ENCODE measurements at places on chromosomes 13 and 19. TPM values are rescaled to one million over a fixed set of nuclear protein-coding genes. Genes with fewer than 3 reads are reported as not detected.

SIGLEC8 gene
- not detected for total RNA-seq

PEAK3 gene
- total RNA-seq, result not detected

LSR gene
- 166 TPM for total RNA-seq

GRCh38 chr19:2449019-2449418, 7.7 kb downstream of the LMNB2 start:
- no peak overlapping the region for H3K27ac ChIP-seq
- H3K27me3 ChIP-seq, result no peaks in the 10 kb centered on the region
- peaks cover 26% of the 10 kb centered on the region for H3K36me3 ChIP-seq
- DNase-seq, result no peak
- no peak overlapping the region for H3K4me3 ChIP-seq

DNA sequence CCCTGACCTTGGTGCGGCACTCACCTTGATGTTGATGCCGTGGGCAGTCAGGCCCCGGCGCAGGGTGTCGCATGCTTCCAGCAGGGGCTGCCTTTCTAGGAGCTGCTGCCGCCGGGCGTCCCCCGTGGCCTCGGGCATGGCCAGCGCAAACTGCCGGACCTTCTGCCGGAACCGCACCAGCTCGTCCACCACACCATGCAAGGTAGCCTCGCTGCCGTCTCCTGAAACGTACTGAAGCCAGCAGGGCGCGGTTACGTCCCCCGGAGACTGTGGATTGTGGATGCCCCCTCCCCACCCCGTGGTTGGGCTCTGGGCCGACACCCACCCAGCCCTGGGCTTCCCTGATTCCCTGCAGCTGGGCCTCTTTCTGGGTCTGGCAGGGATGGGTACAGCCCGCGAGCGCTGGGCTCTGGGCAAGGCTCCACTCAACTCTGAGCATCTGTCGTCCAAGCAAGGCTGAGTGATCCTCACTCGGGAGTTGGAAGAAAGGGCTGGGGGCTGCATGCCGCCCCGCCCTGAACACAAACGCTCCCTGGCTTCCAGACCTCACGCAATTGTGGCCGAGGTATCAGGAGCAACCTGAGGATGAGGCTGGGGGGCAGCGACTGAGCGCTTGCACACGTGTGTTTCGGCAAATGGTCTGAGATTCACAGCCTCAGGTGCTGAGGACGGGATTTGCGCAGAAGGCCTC, 27.1 kb downstream of the NAXD start:
- H3K27ac ChIP-seq, result no peak overlapping the region
- peak; percentile 42 for DNase-seq
- H3K27me3 ChIP-seq, result no peaks in the 10 kb centered on the region
- no peak overlapping the region for H3K4me3 ChIP-seq
- peaks cover 18% of the 10 kb centered on the region for H3K4me1 ChIP-seq
- H3K36me3 ChIP-seq, result peaks cover 55% of the 10 kb centered on the region

- H3K27me3 ChIP-seq, result no peaks in the 10 kb centered on the region
- no peak overlapping the region for H3K4me3 ChIP-seq
- H3K4me1 ChIP-seq, result peaks cover 3% of the 10 kb centered on the region
- no peaks in the 10 kb centered on the region for H3K36me3 ChIP-seq
- peak overlapping the region; percentile 73 for H3K27ac ChIP-seq
Measured at GRCh38 chr13:39566216-39566869, 36.6 kb downstream of the LHFPL6 start.

DNA sequence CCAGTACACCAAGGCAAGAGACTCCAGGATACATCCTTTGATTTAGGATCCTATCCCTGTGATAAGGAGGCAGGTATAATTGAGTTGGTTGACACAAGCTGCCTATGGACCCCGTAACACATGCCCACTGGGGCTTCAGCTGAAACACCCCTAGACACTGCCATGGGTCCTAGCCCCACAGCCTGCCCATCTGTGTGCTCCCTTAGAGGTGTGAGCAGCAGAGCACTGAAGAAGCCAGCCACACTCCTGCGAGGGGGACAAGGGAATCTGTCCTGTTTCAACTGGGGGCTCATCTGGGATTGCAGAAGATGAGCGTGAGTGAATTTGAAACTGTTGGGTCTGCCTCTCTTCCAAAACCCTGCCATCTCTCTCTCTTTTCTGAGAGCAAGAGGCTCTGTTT, 385.9 kb upstream of the SLITRK6 start:
- no peak overlapping the region for H3K4me3 ChIP-seq
- DNase-seq, result no peak
- no peaks in the 10 kb centered on the region for H3K27me3 ChIP-seq
- H3K36me3 ChIP-seq, result no peaks in the 10 kb centered on the region
- H3K27ac ChIP-seq, result no peak overlapping the region

GRCh38 chr13:37934339-37935191, 65.0 kb upstream of the TRPC4 start:
- no peak overlapping the region for H3K27ac ChIP-seq
- no peaks in the 10 kb centered on the region for H3K27me3 ChIP-seq
- no peak for DNase-seq
- H3K36me3 ChIP-seq, result no peaks in the 10 kb centered on the region
- H3K4me3 ChIP-seq, result no peak overlapping the region
- H3K4me1 ChIP-seq, result no peaks in the 10 kb centered on the region

GRCh38 chr19:29974701-29975100, 32.7 kb downstream of the URI1 start:
- H3K36me3 ChIP-seq, result no peaks in the 10 kb centered on the region
- no peak overlapping the region for H3K4me3 ChIP-seq
- DNase-seq, result no peak
- no peak overlapping the region for H3K27ac ChIP-seq
- H3K4me1 ChIP-seq, result no peaks in the 10 kb centered on the region

KLK1 gene
- total RNA-seq, result 0.82 TPM

- H3K4me1 ChIP-seq, result peaks cover 2% of the 10 kb centered on the region
- DNase-seq, result no peak
- H3K27ac ChIP-seq, result no peak overlapping the region
- no peaks in the 10 kb centered on the region for H3K36me3 ChIP-seq
- no peaks in the 10 kb centered on the region for H3K27me3 ChIP-seq
Measured at GRCh38 chr13:98892821-98893220, 85.0 kb downstream of the DOCK9 start.

NCLN gene
- total RNA-seq, result 80.6 TPM

ZNF93 gene
- 29.3 TPM for total RNA-seq

DNA sequence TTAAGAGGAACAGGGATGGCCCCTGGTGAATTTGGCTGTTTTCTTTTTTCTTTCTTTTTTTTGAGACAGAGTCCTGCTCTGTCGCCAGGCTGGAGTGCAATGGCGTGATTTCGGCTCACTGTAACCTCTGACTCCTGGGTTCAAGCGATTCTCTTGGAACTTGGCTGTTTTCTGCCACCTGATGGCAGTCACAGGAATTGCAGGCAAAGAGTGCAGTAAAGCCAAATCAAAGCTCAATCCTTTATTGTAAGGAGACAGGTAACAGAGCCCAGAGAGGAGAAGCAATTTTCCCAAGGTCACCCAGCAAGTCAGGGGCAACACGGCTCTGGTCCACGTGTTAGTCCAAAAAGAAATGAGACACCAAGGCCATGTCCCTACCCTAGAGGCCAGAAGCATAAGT, 6.2 kb downstream of the TINCR start:
- H3K36me3 ChIP-seq, result no peaks in the 10 kb centered on the region
- H3K4me3 ChIP-seq, result no peak overlapping the region
- DNase-seq, result peak; percentile 65
- H3K4me1 ChIP-seq, result no peaks in the 10 kb centered on the region
- no peak overlapping the region for H3K27ac ChIP-seq

DNA sequence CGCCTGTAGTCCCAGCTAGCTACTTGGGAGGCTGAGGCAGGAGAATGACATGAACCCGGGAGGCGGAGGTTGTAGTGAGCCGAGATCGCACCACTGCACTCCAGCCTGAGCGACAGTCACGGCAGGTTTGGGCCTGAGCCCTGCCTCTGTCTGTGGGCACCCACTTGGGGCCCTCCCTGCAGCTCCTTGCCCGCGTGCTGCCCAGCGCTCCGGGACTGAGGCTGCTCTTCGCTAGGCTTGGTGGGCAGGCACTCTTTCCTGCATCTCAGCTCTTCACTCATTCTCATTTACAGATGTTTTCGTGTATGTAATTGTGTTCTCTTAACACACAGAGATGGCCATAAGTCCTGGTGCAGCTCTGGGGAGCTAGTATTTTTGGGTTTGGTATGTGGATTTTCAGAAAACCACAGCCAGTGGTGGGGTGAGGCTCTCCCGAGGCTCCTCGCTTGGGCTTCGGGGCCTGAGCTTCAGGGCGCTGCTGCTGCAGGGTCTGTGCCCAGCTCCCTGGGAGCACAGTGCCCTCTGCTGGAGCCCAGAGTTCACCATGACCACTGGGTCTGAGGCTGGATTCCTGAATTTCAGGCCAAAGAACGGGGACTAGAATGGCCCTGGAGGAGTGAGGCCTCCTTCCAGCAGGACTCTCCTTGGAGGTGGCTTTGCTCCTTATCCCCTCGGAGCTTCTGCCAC, 15.2 kb downstream of the UPF1 start:
- H3K36me3 ChIP-seq, result peaks cover 48% of the 10 kb centered on the region
- H3K4me3 ChIP-seq, result no peak overlapping the region
- H3K4me1 ChIP-seq, result peaks cover 5% of the 10 kb centered on the region
- peak; percentile 93 for DNase-seq
- no peaks in the 10 kb centered on the region for H3K27me3 ChIP-seq
- no peak overlapping the region for H3K27ac ChIP-seq

DNA sequence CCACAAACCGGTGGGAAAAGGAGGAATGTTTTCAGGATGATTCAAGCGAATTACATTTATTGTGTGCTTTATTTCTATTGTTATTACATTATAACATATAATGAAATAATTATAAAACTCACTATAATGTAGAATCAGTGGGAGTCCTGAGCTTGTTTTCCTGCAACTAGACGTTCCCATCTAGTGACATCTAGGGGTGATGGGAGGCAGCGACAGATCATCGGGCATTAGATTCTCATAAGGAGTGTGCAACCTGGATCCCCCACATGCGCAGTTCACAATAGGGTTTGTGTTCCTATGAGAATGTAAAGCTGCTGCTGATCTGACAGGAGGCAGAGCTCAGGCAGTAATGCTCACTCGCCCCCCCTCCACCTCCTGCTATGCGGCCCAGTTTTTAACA, 54.5 kb downstream of the SPTBN4 start:
- no peak overlapping the region for H3K4me3 ChIP-seq
- no peak for DNase-seq
- H3K36me3 ChIP-seq, result no peaks in the 10 kb centered on the region
- H3K4me1 ChIP-seq, result no peaks in the 10 kb centered on the region

- H3K27ac ChIP-seq, result no peak overlapping the region
- no peak for DNase-seq
- no peaks in the 10 kb centered on the region for H3K4me1 ChIP-seq
- no peaks in the 10 kb centered on the region for H3K27me3 ChIP-seq
- H3K4me3 ChIP-seq, result no peak overlapping the region
Measured at GRCh38 chr13:85541476-85541875, 257.7 kb downstream of the SLITRK6 start.

ZNF784 gene
- 10.7 TPM for total RNA-seq

GRCh38 chr19:7427944-7428343, 60.9 kb downstream of the PEX11G start:
- no peak overlapping the region for H3K4me3 ChIP-seq
- no peaks in the 10 kb centered on the region for H3K27me3 ChIP-seq
- no peaks in the 10 kb centered on the region for H3K4me1 ChIP-seq
- DNase-seq, result no peak
- peaks cover 3% of the 10 kb centered on the region for H3K36me3 ChIP-seq

DNA sequence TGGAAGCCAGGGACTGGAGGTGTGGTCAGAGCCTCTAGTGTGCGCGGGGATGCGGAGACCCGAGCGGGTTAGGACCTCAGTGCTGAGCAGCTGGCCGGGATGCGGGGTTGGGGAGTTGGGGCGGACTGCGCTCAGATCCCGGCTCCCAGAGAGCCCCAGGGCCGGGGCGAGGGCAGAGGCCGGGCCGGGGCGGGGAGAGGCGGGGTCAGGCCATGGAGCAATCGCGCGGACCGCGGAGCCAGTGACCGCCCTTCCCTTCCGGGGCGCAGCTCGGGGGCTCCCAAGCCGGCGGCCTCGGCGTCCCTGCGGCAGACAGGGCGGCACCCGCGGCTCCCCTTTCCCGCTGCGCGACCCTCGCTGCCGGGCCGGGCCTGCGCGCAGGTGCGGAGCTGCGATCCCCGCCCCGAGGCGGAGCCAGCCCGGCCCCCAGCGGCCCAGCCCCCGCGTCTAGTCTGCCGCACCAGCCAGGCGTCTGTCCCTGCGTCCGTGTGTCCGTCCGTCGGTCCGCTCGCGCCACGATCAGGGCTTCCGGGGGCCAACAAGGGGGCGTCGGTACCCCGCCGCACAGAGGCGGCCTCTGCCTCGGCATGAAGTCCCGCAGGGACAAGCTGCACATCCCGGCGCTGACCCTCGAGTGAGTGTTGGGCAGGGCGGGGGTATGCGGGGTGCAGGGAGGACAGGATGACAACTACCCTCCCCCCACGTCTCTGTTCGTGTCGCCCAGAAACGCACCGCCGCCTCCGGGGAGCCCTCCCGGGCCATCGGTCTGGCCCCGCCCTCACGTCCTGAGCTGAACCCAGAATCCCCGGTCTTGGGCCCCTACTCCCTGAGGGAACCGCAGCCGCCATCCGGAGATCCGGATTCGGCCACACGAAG, 12.4 kb downstream of the MAST3 start:
- H3K4me1 ChIP-seq, result peaks cover 9% of the 10 kb centered on the region
- no peaks in the 10 kb centered on the region for H3K36me3 ChIP-seq
- peak overlapping the region; percentile 80 for H3K4me3 ChIP-seq

DNA sequence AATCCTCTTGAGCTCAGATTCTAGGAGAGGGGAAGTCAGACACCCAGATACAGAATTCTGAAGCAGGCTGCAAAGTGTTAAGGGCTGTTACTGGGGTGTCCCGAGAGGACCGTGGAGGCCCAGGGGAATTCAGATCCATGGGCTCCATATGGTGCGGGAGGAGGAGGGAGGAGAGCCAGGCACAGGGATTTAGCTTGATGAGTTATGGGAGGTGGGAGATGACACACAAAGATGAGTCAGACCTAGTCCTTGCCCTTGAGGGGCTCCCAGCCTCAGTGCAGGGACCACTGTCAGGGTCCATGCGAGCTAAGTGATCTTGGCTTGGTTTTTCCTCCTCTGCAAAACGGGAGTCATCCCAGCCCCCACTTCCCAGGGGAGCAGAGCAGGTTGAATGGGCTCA, 14.4 kb upstream of the GIPR start:
- no peaks in the 10 kb centered on the region for H3K27me3 ChIP-seq
- H3K27ac ChIP-seq, result no peak overlapping the region
- DNase-seq, result peak; percentile 54

DNA sequence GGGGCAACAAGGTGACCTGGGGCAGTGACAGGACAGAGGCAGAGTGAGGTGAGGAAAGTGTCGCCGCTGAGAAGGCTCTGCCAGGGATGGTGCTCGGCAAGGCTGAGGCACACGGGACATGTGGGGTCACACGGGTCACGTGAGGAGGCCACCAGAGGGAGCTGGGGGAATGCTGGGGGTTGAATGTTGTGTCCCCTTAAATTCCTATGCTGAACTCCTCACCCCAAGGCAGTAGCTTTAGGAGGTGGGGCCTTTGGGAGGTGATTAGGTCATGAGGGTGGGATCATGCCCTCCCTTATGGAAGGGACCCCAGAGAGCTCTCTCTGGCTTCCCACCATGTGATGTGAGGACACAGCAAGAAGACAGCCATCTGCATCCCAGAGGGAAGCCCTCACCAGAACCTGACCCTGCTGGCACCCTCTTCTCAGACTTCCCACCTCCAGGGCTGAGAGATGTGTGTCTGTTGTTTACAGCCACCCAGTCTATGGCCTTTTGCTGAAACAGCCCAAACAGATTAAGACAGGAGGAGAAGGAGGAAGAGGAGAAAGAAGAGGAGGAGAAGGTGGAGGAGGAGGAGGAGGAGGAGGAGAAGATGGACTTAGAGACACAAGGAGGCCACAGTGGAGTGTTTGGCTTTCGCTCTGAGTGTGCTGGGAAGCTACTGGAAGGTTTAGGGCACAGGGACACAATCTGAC, 35.4 kb downstream of the RFX2 start:
- no peak for DNase-seq
- H3K4me1 ChIP-seq, result no peaks in the 10 kb centered on the region
- H3K36me3 ChIP-seq, result no peaks in the 10 kb centered on the region
- no peak overlapping the region for H3K4me3 ChIP-seq
- no peaks in the 10 kb centered on the region for H3K27me3 ChIP-seq

TEKTIP1 gene
- 4.2 TPM for total RNA-seq

ERICH4 gene
- total RNA-seq, result not detected

TNNI3 gene
- total RNA-seq, result 9.2 TPM

ANKLE1 gene
- total RNA-seq, result 4.6 TPM
